Activated T-cell treated with anti-CD3 and anti-CD28 coated beads for 1 hour (primary cell): ENCODE measurements at places on chromosomes 6 and 20.

DNA sequence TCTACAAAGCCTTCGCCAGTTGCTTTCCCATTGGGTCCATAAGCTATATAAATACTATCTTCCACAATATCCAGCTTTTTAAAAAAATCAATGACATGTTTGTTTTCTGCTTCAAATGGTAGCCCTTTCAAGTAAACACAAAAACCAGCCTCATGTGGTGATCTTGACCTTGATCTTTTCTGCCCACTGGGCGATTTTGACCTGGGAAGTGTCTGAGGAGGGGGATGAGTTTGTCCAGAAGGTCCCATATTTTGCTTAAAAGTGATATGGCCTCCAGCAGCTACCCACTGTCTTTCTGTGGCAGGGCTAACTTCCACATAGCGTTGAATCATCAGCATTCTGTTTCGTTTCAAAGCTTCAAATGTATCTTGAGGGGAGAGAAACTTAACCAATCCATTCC, 10.8 kb downstream of the CPNE1 start:
- no peak for DNase-seq

- DNase-seq: no peak
These were observed 587.8 kb downstream of the EPM2A start for GRCh38 chr6:145147559-145147958.

DNA sequence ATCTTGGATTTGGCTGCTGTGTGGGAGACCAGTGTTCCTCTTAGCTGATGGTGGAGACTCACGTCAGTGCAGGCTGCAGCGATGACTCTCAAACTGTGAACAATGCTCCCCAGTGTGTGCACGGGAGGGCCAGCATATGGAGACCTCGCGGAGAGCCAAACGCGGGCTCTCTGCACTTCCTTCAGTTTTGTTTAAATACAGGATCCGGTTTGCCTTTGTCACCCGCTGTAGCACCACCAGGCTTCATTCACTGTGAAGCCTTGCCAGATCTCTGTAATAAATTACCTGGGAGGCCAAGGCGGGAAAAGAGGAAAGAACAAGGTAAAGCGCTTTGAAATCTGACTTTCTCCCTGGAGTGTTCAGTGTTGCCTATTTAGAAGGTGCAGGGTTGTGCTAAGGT, 30.7 kb upstream of the TMEM14A start:
- no peak for DNase-seq

- DNase-seq: no peak
These were observed 37.2 kb upstream of the PHACTR1 start for GRCh38 chr6:12679341-12679740.

- no peak for DNase-seq
These were observed 21.8 kb upstream of the PCMTD2 start for GRCh38 chr20:64233725-64234124.

DNA sequence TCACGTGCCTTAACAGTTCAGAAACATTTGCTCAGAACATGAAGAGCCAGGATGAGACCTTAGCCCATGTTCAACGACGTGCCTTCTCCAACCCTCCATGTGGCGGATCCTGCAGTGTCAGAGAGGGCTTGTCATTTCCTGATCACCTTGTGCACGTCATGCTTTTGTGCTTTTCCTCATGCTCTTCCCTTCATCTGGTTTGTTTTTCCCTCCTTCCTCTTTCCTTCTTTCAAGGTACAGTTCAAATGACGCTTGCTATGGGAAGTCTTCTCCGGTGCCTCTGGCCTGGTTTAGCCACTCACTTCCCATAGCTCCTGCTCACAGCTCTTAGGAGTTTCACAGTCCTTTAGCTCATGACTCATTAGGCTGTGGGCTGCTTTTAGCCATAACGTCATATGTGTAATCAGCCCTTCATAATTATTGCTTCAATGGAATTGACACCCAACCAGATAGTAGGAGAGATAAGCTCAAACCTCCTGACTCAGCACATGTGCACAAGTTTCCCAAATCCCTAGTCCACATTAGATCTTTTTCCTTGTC, 102.7 kb upstream of the CNKSR3 start:
- no peak for DNase-seq

DNA sequence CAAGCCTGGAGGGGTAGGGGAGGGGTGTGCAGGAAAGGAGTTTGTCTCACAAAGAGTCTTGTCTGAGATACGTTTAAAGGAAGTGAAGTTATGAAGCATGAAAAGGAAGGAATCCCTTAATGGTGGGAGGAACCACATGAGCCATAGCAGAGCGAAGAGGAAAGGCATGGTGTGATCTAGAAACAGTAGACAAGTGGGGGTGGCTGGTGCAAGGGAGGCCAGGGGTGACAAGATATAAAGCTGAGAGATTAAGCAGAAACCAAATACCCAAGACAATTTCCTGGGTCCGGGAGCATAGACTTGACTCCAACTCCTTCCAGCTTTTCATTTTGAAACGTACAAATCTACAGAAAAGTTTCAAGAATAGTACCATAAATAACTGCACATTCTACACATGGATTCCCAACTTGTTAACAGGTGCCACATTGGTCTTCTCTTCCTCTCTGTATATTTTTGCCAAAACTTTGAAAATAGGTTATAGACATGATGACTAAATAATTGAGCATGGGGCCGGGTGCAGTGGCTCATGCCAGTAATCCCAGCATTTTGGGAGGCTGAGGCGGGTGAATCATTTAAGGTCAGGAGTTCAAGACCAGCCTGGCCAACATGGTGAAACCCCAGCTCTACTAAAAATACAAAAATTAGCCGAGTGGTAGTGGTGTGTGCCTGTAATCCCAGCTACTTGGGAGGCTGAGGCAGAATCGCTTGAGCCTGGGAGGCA, 211.6 kb downstream of the SLC24A3 start:
- no peak for DNase-seq

DNA sequence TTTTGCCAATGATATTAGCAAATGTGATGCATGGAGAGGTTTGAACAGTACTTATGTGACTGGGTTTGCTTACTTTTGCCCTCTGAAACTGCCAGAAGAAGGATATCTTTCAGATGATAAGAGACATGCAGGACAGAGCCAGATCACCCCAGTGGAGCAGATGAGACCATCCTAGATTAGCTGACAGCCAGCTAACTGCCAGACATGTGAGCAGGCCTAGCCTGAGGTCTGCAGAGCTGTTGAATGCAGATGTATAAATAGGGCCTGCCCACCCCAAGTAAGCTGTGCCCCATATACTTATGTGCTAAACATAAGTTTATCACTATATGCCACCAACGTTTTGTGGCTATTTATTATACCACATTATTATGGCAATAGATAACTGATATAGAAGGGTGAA, 5.9 kb downstream of the ZSCAN31 start:
- no peak for DNase-seq

DNA sequence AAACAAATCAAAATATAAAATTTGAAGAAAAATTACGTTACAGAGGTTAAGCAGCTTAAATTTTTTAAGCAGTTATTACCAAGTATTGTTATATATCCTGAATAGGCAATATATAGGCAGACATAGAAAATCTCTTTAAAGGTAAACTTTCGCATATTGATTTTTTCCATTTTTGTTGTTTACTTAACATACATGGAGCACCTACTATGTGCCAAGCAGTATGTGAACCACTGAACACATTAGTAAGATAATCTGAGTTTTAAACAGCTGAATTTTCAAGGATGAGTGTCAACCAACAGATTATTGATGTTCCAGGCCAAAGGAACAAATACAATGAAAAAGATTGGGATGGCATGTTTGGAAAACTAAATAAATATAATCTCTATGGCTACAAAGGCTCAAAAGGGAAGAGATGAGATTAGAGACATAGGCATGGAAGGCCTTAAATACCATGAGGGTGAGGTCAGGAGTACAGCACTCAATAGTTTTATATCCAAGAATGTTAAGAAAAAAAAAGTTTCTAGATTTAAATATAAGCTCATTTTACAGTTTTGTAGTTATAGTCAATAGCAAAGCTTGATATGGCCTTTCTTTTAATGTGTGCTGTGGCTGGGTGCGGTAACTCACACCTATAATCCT, 277.5 kb downstream of the PTPRK start:
- no peak for DNase-seq

DNA sequence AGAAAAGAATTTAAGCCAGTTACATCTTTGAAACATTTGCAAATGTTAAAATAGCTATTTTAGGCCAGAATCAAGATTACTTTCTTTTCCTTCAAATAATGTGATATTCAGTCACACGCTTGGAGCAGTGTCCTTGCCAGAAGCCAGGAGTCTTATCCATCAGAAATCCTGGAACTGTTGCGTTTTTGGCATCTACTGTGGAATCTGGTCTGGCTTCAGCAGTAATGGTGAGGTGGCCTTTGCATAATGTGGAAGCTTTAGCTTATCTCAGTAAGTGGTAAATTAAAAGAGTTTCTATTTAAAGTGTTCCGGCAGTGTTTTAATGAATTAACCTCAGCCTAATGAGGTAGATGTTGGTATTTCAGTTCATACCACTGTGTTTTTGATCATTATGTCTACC, 97.6 kb downstream of the FIG4 start:
- DNase-seq: no peak

- DNase-seq: no peak
These were observed 59.0 kb downstream of the RIPOR2 start for GRCh38 chr6:24876499-24877465.

DNA sequence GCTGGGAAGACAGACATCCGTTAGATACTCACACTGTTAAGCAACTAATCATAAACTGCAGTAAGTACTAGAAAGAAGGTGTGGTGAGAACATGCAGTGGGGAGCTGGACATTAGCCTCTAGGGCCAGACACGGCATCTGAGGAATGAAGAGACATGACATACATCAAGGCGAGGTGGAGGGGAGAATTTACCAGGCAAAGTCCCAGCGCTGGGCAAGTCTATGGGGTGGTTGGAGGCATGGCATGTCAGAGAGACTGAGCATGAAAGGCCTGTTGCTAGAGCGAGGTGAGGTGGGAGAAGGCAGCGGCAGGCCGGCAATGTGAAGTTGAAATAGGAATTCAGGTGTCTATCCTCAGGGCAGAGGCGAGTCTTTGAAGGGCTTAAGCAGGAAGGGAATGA, 31.8 kb downstream of the SLC24A3 start:
- DNase-seq: no peak

DNA sequence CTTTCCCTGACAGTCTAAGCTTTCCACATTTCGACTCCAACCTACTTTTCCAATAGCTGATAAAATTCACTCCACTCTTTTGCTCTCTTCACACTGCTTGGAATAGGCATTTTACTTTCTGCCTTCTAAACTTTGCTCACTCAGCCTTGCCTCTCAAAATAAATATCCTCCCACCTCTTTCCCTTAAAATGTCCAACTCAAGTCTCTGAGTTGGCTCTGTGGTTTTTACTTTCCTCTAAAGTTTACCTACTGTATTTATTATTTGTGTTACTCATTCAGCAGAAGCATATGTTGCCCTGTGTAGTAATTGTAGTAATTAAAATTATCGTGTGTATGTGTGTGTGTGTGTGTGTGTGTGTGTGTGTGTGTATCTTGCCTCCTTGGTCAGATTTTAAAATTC, 20.0 kb upstream of the CDYL start:
- no peak for DNase-seq

- DNase-seq: no peak
These were observed 38.4 kb downstream of the RRBP1 start for GRCh38 chr20:17643531-17644188.

GRCh38 chr20:57092112-57092899, 174.1 kb downstream of the BMP7 start:
- peak; percentile 32 for DNase-seq

DNA sequence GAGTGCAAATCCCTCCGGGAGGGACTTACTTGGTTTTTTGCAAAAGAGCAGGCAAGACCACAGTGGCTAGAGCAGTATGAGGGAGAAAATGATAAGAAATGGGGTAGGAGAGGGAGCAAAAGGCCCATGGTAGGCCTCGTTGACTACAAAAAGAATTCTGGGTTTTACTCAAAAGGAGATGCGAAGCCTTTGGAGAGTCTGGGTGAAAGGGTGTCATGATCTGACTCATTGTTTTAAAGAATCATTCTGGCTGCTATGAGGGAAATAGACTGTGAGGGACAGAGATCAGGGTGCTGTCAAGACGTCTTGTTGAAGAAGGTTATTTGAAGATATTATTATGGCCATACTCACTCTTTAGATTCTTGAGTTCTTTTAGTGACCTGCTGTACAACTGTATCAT, 13.0 kb downstream of the TBC1D32 start:
- DNase-seq: no peak

DNA sequence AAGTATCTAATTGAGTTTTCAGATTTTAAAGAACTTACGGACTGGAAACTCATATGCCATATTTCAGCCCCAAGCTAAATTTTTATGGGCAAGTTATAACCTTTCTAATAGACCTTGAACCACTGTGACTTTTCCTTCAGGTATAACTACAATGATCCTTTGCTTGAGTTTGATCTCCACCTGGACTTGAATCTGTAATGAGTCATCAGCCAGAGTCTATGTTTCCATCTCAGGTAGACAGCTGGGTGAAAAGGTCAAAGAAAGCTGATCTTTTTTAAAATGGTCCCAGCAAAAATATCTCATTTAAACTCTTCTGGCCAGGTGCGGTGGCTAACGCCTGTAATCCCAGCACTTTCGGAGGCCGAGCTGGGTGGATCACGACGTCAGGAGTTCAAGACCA, 88.4 kb upstream of the SGK1 start:
- no peak for DNase-seq

- no peak for DNase-seq
These were observed 25.7 kb downstream of the KCNG1 start for GRCh38 chr20:50996901-50997865.

DNA sequence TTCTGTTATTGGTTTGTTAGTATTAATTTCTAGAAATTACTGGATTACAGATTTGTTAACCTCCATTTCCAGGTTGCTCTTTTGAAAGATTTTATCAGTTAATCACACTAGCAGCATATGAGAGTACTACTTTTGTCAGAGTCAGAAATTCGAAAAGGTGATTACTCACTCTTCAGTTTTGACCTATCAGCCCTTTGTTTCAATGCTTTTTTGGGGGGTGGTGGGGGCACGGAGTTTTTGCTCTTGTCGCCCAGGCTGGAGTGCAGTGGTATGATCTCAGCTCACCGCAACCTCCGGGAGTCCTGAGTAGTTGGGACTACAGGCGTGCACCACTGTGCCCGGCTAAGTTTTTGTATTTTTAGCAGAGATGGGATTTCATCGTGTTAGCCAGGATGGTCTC, 149.2 kb downstream of the JARID2 start:
- DNase-seq: no peak

- no peak for DNase-seq
These were observed 4.2 kb downstream of the TCF19 start for GRCh38 chr6:31162463-31163165.

DNA sequence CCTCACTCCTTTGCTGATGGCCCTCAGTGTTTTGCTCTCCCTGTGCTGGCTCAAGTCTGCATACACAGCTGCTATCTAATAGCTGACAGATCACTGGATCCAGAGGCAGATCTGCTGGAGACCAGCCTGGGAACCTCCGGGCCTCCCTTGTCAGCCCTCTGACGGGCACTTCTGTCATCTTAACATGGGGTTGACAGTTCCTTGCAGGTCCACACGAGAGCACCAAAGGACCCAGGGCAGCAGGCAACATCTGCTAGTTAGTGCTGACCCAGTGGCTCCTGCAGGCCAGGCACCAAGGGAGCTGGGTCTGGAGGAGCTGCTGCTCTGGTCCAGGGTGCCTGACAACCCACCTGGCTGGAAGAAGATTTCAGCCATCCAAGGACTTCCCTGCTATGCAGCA, 208.1 kb downstream of the UST start:
- no peak for DNase-seq
